Activated naive CD4-positive, alpha-beta T cell treated with anti-CD3 and anti-CD28 coated beads for 36 hours (primary cell): ENCODE measurements at places on chromosomes 3 and 15. TPM values are rescaled to one million over a fixed set of nuclear protein-coding genes. Genes with fewer than 3 reads are reported as not detected.

DNA sequence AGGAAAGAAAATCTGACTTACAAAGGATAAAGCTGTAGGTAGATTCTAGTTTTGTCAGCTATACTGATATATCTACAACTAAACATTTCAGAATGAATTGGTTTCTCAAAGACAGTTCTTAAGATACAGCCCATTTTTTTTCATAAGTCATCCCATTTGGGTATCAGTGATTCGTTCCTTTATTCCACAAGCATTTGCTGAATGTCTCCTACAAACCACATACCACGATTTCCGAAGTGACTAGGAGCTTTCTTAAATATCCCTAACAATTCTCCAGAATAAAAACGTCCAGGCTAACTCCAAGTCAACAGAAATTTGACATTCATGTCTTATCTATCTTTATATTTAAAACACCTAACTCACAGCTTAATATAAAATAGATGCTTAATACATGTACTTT, 59.8 kb downstream of the TP53BP1 start:
- H3K27me3 ChIP-seq: no peaks in the 10 kb centered on the region
- H3K4me1 ChIP-seq: no peaks in the 10 kb centered on the region
- H3K4me3 ChIP-seq: no peak overlapping the region
- H3K27ac ChIP-seq: no peak overlapping the region
- no peak for DNase-seq

GRCh38 chr3:127792541-127793292, 29.6 kb downstream of the MGLL start:
- no peaks in the 10 kb centered on the region for H3K36me3 ChIP-seq
- DNase-seq: no peak
- no peak overlapping the region for H3K27ac ChIP-seq
- H3K4me1 ChIP-seq: no peaks in the 10 kb centered on the region
- no peak overlapping the region for H3K4me3 ChIP-seq
- H3K27me3 ChIP-seq: peaks cover 16% of the 10 kb centered on the region

DNA sequence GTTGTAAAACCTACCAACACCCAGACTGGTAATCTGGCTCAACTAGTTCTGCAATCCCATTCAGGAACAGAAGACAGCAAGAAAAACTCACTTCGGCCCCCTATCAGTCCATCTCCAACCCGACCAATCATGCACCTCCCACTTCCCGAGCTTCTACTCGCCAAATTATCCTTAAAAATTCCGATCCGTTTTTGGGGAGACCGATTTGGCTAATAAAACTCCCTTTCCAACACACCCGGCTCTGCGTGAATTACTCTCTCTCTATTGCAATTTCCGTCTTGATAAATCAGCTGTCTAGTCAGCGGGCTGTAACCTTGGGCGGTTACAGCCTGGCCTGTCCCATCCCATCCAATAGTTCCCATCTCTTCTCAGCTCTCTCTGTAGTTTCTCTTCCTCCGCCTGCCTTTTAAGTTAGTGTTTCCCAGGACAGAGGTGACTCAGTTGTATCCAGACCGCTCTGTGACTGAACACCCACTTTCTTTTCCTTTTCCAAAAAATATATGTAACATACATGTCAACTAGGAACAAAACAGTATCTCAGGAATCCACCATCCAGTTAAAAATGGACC, 780 bp upstream of the ACAD9 start:
- H3K36me3 ChIP-seq: peaks cover 21% of the 10 kb centered on the region
- no peaks in the 10 kb centered on the region for H3K27me3 ChIP-seq
- H3K4me3 ChIP-seq: peak overlapping the region; percentile 84
- peaks cover 60% of the 10 kb centered on the region for H3K4me1 ChIP-seq

GRCh38 chr15:70252951-70253320, 155.2 kb upstream of the TLE3 start:
- H3K36me3 ChIP-seq: no peaks in the 10 kb centered on the region
- H3K27me3 ChIP-seq: no peaks in the 10 kb centered on the region
- H3K4me1 ChIP-seq: peaks cover 15% of the 10 kb centered on the region
- H3K27ac ChIP-seq: no peak overlapping the region
- H3K4me3 ChIP-seq: no peak overlapping the region
- no peak for DNase-seq

GRCh38 chr15:63896336-63897115, 62.8 kb upstream of the HERC1 start:
- H3K4me3 ChIP-seq: no peak overlapping the region
- peaks cover 52% of the 10 kb centered on the region for H3K4me1 ChIP-seq
- DNase-seq: peak; percentile 15
- no peaks in the 10 kb centered on the region for H3K27me3 ChIP-seq

- peak; percentile 43 for DNase-seq
- H3K4me1 ChIP-seq: no peaks in the 10 kb centered on the region
- H3K36me3 ChIP-seq: no peaks in the 10 kb centered on the region
- peaks cover 6% of the 10 kb centered on the region for H3K27me3 ChIP-seq
These were observed 794.8 kb downstream of the MCTP2 start for GRCh38 chr15:95025924-95026728.

GRCh38 chr15:50235794-50236193, 29.7 kb downstream of the HDC start:
- no peak overlapping the region for H3K27ac ChIP-seq
- no peaks in the 10 kb centered on the region for H3K4me1 ChIP-seq
- H3K27me3 ChIP-seq: no peaks in the 10 kb centered on the region
- peaks cover 7% of the 10 kb centered on the region for H3K36me3 ChIP-seq

- no peak for DNase-seq
- H3K27ac ChIP-seq: no peak overlapping the region
- peaks cover 27% of the 10 kb centered on the region for H3K4me1 ChIP-seq
- peaks cover 22% of the 10 kb centered on the region for H3K36me3 ChIP-seq
These were observed 18.5 kb downstream of the CNOT10 start for GRCh38 chr3:32703491-32703972.

DNA sequence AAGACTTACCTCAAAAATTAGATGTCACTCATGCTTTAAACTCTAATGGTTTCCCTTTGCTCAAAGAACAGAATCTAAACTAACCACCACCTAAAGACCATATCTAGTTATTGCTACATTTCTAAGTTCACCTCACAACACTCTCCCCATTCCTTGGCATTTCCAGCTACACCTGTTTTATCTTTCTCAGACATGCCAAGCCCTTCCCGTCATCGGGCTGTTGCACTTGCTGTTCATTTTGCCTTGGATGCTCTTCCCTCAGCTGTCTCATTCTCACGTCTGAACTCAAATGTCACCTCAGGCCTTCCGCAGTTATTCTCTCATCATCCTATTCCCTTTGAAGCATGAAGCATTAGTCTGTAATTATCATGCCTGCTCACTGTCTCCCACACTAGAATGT, 1.1 kb upstream of the ACTR8 start:
- H3K27ac ChIP-seq: peak overlapping the region; percentile 32
- DNase-seq: no peak
- peaks cover 32% of the 10 kb centered on the region for H3K4me1 ChIP-seq

DNA sequence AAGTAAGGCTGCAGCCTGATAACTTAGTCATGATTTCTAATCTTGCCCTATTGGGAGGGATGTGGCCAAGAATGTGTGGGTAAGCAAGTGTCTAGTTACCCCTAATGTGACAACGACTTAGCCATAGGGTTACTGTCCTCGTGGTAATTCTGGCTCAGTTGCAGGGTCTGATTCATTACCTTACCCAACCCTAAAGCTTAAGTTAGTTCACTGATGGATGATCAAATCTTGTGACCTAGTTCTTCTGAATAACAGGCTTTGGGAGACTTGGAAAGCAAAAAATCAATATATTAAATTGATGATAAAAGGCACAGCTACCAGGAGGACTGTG, 1.6 kb upstream of the INTS14 start:
- peak overlapping the region; percentile 15 for H3K4me3 ChIP-seq
- peak overlapping the region; percentile 96 for H3K27ac ChIP-seq
- H3K4me1 ChIP-seq: peaks cover 40% of the 10 kb centered on the region
- no peak for DNase-seq
- H3K27me3 ChIP-seq: no peaks in the 10 kb centered on the region

DNA sequence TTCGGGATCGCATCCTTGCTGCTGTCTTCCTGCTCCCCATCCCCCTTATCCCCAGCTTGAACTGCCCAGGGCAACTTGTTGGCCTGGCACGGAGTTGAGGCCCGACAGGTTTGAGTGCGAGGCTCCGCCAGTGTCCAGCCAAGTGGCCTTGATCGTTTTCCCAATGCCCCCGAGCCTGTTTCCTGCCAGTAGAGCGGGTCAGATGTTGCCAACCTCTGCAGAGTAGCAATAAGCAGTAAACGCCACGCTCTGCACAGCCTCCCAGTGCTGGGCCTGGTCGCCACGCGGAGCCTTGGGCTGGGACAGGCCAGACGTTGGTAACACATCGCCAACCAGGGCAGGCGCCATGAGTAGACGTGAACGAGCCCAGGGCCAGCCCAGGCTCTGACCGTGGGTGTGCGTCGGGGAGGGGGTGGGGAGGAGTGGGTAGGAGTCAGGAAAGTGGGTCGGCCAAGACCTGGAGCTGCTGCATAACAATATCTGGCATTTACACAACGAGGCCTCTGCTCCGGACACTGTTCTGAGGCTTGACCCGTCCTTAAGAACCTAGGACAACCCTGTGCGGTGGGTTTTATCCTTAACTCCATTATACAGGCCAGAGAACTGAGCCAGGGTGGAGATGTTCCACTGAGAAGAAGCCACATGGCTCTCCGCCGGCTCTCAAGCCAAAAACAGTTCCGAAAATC, 444 bp upstream of the ABHD14A start:
- H3K4me1 ChIP-seq: peaks cover 39% of the 10 kb centered on the region
- peak overlapping the region; percentile 99 for H3K4me3 ChIP-seq
- peaks cover 4% of the 10 kb centered on the region for H3K36me3 ChIP-seq
- no peak for DNase-seq

MESP1 gene
- 4.4 TPM for total RNA-seq

DNA sequence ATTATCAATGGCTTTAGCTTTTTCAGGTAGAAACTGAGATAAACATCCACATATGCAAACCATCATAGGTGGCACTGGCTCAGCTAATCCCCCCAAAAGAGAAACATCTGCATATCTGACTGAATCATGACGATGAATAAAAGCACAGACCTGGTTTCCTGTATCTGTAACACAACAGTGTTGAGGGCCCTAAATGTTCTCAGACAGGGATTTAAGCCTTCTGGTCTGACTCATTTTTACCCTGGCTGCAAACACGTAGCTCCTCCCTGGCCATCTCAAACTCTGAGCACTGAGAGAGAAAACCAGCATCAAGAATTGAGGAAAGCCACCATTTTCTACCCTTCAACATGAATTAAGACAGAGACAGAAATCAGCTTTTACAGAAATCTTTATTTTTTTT, 35.2 kb downstream of the GLB1 start:
- no peak overlapping the region for H3K4me3 ChIP-seq
- peaks cover 58% of the 10 kb centered on the region for H3K4me1 ChIP-seq
- peak; percentile 67 for DNase-seq
- peaks cover 36% of the 10 kb centered on the region for H3K36me3 ChIP-seq
- H3K27ac ChIP-seq: peak overlapping the region; percentile 93
- H3K27me3 ChIP-seq: no peaks in the 10 kb centered on the region

NR2F2 gene
- not detected for total RNA-seq

DNA sequence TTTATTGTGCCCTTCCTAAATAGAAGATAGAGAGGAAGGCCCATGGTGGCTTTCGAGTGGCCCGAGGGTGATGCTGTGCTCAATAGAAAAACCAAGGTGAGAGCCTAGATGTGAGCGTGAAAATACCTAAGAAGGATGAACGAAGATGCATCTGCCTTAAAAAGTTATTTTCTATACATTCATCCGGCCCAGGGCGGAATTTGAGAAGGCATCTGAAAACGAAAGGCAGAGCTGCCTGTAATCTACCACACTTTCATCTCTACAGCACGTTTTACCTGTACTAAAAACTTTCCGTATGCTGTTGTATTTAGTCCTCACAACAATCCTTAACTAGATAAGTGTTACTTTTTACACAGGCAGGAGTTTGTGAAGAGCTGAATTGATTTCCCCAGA, 1.4 kb downstream of the DUT start:
- H3K4me3 ChIP-seq: peak overlapping the region; percentile 95
- H3K4me1 ChIP-seq: peaks cover 45% of the 10 kb centered on the region
- H3K27me3 ChIP-seq: no peaks in the 10 kb centered on the region
- peak; percentile 55 for DNase-seq
- peak overlapping the region; percentile 97 for H3K27ac ChIP-seq

GRCh38 chr3:61563313-61564271, 2.2 kb downstream of the PTPRG start:
- H3K4me1 ChIP-seq: peaks cover 21% of the 10 kb centered on the region
- no peak for DNase-seq
- no peak overlapping the region for H3K27ac ChIP-seq
- peak overlapping the region; percentile 32 for H3K4me3 ChIP-seq

- no peak overlapping the region for H3K27ac ChIP-seq
- peaks cover 6% of the 10 kb centered on the region for H3K4me1 ChIP-seq
- H3K36me3 ChIP-seq: peaks cover 16% of the 10 kb centered on the region
- no peak overlapping the region for H3K4me3 ChIP-seq
- DNase-seq: peak; percentile 68
- no peaks in the 10 kb centered on the region for H3K27me3 ChIP-seq
These were observed 19.0 kb downstream of the PDHB start for GRCh38 chr3:58414538-58415197.

- H3K27me3 ChIP-seq: no peaks in the 10 kb centered on the region
- no peak overlapping the region for H3K4me3 ChIP-seq
- no peaks in the 10 kb centered on the region for H3K36me3 ChIP-seq
- H3K4me1 ChIP-seq: peaks cover 14% of the 10 kb centered on the region
These were observed 4.7 kb downstream of the DMXL2 start for GRCh38 chr15:51617886-51618285.

- peaks cover 43% of the 10 kb centered on the region for H3K4me1 ChIP-seq
- H3K36me3 ChIP-seq: peaks cover 12% of the 10 kb centered on the region
- H3K27me3 ChIP-seq: no peaks in the 10 kb centered on the region
These were observed 1.0 kb downstream of the KLHL18 start for GRCh38 chr3:47283591-47284364.

SCAMP5 gene
- total RNA-seq: 0.38 TPM

KIF15 gene
- total RNA-seq: 42.1 TPM

GRCh38 chr15:89972085-89972484, 29.0 kb upstream of the ZNF710 start:
- DNase-seq: no peak

DNA sequence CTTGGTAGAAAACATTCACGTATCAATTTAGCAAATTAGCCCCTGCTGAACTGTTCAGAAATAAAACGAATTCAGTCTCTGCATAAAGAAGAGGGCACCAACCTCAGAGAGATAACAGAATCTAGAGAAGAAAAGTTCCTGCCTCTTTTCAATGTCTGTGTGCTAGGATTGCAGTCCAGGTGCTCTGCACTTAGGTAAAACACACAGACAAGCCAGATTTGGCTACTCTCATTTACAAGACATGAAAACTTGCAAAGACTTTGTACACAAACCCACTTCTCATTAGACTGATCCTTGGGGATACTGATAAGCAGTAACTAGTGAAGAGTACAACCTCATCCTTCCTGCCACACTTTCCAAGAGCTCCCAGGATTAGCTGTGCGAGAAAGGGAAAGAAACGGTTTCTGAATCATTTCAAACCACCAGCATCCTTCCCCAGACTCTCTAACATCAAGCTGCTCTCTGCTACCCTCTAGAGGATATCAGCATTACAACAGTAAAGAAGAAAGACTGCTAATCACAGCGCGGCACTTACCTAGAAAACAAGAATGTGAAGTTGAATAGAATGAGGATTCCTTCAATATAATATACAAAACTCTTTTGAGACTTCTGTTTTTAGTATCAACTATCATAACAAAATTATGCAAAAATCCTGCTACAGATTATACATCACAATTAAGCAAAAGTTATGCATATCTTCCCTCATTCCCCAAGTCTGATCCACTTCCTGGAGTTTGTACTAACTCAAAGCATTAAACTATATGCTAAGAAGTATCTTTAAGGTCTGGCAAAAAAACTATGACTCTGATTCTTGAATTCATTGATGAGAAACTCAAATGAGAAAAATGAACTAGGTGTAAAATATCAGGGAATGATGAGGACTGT, 306.4 kb downstream of the MAGI1 start:
- DNase-seq: peak; percentile 5
- H3K27ac ChIP-seq: no peak overlapping the region
- H3K4me1 ChIP-seq: no peaks in the 10 kb centered on the region
- no peaks in the 10 kb centered on the region for H3K36me3 ChIP-seq
- no peak overlapping the region for H3K4me3 ChIP-seq
